ENCODE measurements at places on chromosomes 2 and 18. TPM values are rescaled to one million over a fixed set of nuclear protein-coding genes. Genes with fewer than 3 reads are reported as not detected.
A peak's percentile ranks its signal among the peaks of the same experiment; 100 is the strongest.

GRCh38 chr18:58172031-58172430 is 128.0 kb downstream of the NEDD4L start:
- no peak for DNase-seq

DNA sequence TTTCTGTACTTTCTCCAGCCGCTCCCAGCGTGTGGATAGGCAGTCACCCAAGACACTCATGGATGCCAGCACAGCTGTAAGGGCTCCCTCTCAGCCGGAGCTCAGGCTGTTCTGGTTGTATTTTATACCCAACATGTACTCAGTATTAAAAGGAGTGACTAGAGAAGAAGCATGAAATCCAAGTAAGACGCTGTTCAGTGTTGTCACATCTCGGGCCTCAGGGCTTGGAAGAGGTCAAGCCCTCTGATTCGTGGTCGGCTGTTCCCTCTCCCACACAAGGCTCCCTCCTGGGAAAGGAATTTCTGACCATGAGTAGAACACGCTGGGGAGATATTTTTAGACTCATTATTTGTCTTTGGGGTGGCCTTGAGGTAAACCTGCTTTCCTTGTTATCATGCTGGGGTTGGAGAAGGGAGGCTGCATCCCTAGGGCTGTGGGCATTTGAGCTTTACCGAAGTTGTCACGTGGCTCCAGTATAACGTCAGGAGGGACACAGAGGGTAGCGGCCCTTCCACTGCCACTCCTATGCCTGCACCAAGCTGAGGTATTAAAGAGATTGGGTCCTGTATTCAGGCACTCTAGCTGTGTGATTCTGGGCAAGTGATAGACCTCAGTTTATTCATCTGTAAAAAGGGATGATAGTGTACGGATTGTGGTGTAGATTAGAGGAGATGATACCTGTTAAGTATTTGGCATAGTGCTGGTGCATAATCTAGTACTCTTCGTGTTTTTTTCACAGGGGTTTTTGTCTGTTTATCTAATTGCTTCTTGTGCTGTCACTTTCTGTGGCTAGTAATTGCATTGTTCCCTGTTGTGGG is 34.1 kb downstream of the HK2 start:
- DNase-seq = peak; percentile 75

- no peak for DNase-seq
Observed at GRCh38 chr2:138029276-138029675, 65.0 kb downstream of the HNMT start.

GRCh38 chr2:112750560-112750843 is 13.9 kb downstream of the CKAP2L start:
- DNase-seq = no peak

GRCh38 chr2:31998731-31999383 is 12.0 kb downstream of the MEMO1 start:
- no peak for DNase-seq

DNA sequence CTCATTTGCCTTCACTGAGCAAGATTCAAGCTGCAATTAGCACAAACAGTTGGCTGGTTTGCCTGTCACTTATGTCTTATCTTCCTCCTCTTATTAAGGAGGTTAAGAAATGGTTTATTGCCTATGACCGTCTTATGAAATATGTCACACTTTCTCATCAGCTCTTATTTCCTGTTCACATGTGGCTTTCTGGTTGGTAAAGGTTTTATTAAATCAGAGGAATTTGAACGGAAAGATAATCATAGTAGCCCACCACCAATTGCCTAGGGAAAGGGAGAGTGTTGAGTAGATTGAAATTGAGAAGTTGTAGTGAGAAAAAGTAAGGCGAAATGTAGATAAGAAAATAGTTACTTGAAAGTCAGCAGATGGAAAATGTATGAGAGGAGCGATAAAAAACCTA is 4.2 kb upstream of the IL1R1 start:
- DNase-seq = no peak

GRCh38 chr2:112891385-112891831 is 19.6 kb upstream of the IL37 start:
- no peak for DNase-seq

- no peak for DNase-seq
Observed at GRCh38 chr2:55425431-55425831, 5.8 kb upstream of the CCDC88A start.

- no peak for DNase-seq
Observed at GRCh38 chr2:45814951-45815621, 163.6 kb downstream of the PRKCE start.

- DNase-seq = no peak
Observed at GRCh38 chr2:609449-609848, 67.8 kb downstream of the TMEM18 start.

GRCh38 chr2:9964334-9964980 is 13.0 kb downstream of the GRHL1 start:
- DNase-seq = no peak

- DNase-seq = no peak
Observed at GRCh38 chr2:195563857-195564512, 93.0 kb upstream of the SLC39A10 start.

DNA sequence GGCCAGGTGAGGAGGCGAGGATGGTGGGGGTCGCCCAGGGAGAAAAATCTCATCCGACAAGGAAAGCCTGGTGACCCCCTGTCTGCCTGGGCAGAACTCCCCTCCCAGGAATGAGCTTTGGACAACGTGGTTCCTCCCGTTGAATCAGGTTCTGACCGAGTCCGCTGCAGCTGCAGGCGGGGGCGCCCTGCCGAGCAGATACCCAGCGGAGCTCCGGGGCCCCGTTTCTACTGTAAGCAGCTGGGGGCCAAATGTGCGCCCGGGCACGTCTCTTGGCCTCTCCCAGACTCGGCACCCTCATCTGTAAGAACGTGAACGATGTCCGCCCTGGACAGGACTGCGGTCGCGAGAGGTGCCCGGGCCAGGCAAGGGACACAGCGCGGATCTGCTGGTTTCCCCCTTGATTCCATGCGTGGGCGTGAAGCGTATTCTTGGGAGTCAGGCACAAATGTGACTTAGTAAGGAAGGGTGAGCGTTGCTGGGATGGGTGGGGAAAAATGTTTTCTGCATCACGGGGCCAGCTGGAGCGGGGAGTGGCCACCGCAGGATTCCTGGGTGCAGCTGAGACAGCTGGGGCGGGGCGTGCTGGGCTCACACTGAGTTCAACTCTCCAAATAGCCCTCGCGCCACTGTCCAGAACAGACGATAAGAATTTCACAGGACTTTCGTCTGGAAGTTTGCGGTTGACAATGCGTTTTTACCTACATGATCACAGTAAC is 20.2 kb upstream of the TUBB6 start:
- DNase-seq = peak; percentile 83

USP34 gene
- total RNA-seq = 54.0 TPM

MAPK4 gene
- 0.74 TPM for total RNA-seq

ZNF142 gene
- total RNA-seq = 12.0 TPM

EFR3B gene
- 12.7 TPM for total RNA-seq

LRRTM4 gene
- total RNA-seq = 0.86 TPM

SATB2 gene
- 1.9 TPM for total RNA-seq

ASB18 gene
- total RNA-seq = 2.1 TPM

UBE2F gene
- 46.0 TPM for total RNA-seq

ZNF892 gene
- 0.76 TPM for total RNA-seq

UGT1A3 gene
- total RNA-seq = not detected

MYOM1 gene
- total RNA-seq = 722 TPM

ANKRD29 gene
- total RNA-seq = 0.57 TPM

TMEM178A gene
- 0.46 TPM for total RNA-seq

Data from psoas muscle (tissue), 8 donors.